ENCODE measurements at places on chromosomes 7 and 10.

- DNase-seq, result no peak
Measured at GRCh38 chr10:118167056-118167700, 120.4 kb upstream of the RAB11FIP2 start.

GRCh38 chr7:4139656-4140625 lies 542.2 kb upstream of the FOXK1 start:
- DNase-seq, result no peak

DNA sequence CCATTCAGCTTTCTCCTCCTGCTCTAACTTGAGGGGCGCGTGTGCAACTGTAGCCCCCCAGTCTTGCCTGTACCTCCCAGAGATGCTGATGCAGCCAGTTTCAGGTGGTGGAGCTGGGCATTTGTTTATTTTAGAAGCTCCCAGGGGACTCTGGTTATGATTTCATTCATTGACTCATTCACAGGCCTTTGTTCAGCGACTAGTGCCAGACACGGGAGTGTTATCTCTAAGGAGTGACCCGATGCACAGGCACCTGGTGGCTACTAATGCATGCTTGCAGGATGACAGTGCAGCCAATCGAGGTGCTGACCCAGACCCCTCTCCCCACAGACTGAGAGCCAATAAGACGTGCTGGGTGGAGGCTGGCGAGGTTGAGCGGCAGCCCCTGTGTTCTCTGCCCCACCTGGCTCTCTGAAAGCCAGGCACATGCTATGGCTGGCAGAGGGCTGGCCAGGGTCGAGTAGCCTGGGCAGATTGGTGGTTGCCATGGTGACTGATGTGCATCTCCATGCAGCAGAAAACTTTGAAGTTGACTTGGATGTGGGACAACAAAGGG lies 19.7 kb upstream of the SLC18A2 start:
- DNase-seq, result peak; percentile 75

DNA sequence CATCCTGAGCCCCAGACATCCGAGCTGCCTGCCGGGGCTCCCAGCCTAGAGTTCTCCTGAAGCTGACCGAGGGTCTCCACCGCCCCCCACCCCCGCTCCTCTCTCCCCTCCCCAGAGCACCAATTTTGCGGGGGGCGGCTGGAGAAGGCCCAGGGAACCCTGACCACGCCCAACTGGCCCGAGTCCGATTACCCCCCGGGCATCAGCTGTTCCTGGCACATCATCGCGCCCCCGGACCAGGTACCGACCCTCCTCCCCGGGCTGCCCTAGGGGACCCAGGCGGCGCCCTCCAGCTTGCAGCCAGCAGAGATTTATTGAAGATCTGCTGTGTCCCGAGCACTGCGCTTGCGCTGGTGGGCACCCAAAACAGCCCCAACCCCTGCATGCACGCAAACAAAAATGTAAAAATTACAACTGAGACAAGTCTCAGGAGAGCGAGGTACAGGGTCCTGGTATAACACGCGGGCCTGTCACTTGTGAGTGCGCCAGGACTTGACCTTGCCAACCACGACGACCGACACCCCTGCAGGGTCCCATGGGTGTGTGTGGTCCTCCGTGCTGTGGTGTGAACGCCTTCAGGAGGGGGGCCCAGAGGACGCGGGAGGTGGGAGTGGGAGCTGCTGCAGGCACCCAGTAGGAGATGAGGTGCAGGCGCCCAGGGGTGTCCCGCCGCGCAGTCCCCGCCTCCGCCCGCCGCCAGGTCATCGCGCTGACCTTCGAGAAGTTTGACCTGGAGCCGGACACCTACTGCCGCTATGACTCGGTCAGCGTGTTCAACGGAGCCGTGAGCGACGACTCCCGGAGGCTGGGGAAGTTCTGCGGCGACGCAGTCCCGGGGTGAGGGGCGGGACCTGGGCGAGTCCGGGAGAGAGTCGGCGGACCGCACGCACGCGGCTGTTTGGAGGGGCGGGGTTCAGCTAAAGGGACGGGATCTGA lies 3.1 kb downstream of the PCOLCE start:
- no peak for DNase-seq

GRCh38 chr10:75100764-75101291 lies 10.6 kb upstream of the SAMD8 start:
- DNase-seq, result no peak

- peak; percentile 78 for DNase-seq
Measured at GRCh38 chr10:31147210-31147608, 115.5 kb upstream of the ZNF438 start.

DNA sequence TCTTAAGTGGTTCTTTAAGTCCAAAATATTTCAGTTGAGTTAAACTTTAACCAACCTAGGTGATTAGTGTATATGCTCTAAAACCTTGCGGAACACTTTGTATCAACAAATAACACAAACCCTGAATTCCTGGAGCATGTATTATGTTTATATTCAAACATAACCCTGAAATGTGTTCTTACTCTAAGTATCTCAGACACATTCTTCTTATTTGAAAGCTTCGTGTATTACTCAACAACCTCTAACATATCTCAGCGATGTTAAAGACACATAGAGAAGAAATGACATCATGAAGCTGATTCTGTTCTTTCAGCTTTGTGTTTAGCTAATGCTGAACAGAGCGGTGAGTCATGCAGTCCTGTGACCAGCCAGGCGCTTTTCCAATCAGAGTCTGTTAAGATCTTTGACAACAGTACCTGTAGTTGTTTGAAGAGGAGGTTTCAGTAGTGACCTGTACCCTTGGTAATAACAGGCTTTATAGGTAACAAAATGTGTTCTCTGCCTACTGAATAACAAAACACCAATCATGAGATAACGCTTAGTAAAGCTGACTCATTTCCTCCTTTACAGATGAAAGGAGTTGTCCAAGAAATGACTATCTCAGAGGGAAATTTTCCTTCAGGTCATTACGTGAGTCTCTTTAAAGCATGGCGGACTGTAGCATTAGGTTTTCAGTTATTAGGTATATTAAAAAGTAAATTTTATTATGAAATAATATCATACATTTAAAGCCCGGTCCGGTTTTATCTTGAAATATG lies 67.3 kb upstream of the KLF6 start:
- DNase-seq, result peak; percentile 100

DNA sequence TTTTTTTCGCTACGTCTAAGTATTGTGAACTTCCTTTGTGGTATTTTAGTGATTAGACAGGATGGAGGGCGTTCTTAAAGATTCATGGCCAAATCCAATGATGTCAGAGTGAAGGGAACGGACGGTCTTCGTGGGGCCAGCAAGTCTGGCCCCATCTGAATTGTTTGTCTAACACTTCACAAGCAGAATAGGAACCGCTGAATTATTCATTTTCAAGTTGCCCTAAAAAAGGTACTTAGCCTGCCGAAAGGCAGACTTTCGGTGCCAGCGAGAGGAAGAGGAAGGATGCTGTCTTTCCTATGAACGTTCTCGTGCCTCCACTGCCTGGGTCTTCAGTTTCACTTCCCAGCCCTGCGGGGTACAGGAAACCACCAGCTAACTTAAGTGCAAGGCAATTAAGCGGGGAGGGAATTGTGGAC lies 145.7 kb upstream of the SH2B2 start:
- DNase-seq, result no peak

DNA sequence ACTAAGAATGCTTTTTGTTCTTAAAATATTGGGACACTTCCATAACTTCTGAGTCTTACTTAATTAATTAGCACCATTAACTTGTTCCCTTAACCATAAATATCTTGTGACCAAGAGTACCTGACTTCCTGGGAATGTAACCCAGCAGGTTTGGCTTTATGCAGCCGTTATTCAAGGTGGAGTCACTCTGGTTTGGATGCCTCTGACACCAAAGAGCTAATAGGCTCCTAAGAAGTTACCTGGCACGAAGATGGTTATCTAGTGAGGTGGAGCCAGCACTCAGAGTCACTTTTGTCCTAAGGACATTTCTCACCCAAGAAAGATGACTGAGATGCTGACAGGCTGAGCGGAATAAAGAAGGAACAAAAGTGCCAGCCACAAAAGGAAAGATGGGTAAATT lies 172.3 kb downstream of the C1GALT1 start:
- peak; percentile 60 for DNase-seq

GRCh38 chr10:54402576-54402975 lies 398.5 kb downstream of the PCDH15 start:
- DNase-seq, result peak; percentile 66

GRCh38 chr7:21763818-21764217 lies 181.9 kb downstream of the CDCA7L start:
- no peak for DNase-seq

DNA sequence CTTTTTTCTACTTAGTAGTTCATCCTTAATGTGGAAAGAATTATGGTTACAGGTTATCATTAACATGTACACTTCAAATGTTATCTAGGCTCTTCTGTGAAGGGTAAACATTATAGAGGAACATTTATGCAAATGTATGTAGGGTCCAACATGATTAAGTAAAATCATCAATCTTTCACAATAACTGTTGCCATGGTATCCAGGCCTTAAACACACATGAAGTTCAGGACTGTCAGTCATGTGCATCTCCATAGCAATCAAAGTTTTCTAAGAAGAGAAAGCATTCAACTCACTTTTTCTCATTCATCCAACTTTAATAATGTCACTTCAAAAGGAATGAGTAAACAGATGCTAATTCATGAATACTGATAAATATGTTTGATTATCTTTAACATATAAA lies 83.6 kb downstream of the DNAJC1 start:
- no peak for DNase-seq

DNA sequence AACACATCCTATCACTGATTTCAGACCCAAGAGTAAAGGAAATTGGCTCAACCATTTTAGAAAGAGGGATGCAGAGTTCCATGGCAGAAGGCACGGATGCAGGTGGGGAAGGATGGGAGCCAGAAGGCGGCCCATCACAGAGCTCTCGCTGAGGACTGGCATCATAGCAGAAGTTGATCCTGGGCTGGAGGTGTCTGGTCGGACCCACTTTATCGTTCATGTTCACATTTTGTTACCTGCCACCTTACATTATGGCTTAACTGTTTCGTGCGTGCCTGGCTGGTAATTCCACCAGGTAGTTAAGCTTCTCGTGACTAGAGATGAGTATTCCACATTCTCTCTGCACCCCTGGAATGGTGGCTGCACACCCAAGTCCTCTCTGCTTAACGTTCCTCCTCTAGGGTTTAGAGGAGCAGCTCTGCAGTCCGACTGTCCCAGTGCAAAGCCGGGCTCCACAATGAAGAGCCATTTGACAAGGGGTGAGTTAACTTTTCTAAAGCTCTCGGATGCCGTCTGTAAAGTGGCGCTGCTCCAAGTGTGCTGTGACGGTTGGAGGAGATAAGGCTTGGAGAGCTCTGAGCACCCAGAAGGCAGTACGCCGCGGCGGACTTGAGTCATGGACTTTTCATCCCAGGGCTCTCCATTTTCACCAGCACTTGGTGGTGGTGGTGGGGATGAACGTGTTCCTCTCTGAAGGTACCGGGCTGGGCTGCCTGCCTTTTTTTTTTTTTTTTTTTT lies 157.1 kb upstream of the SHH start:
- DNase-seq, result no peak

GRCh38 chr7:142896151-142896550 lies 10.6 kb upstream of the TRPV6 start:
- DNase-seq, result no peak

DNA sequence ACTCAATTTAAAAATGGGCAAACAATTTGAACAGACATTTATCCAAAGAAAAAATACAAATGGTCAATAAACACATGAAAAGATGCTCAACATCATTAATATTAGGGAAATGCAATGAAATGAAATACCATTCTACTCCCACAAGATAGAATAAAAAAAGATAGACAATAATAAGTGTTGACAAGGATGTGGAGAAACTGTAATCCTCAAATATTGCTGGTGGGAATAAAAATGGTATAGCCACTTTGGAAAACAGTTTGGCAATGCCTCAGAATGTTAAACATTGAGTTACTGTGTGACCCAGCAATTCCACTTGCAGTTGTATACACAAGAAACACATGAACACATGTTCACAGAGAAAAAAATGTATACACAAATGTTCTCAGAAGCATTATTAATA lies 197.6 kb downstream of the RELN start:
- DNase-seq, result no peak

DNA sequence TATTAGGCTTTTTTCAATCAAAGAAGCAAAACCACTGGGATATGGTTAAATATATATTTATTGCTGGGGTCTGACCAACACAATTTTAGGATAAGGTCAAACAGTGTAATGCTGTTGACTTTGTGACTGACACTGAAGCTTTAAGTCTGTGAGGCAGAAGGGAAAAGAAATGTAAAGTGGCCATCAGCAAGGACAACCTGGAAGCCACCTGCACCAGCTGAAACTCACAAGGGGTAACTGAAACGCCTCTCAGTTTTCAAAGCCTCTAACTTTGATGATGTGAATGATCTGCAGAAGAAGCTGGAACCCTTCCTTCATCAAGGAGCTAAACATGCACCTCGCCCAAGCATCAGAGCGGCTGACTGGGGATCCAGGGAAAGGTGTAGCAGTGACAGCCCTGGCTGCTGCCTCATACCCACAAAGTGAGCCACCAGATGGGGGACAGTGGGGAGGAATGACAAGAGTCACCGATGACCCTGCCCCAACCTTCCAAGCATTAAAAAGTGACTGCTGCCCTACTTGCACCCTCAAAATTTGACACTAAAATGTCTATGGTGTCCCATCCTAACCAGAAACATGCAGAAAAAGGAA lies 284.9 kb upstream of the CNTNAP2 start:
- no peak for DNase-seq

GRCh38 chr10:89600041-89600440 lies 45.0 kb downstream of the PANK1 start:
- no peak for DNase-seq

GRCh38 chr10:128050936-128051335 lies 75.3 kb downstream of the MKI67 start:
- DNase-seq, result peak; percentile 55

DNA sequence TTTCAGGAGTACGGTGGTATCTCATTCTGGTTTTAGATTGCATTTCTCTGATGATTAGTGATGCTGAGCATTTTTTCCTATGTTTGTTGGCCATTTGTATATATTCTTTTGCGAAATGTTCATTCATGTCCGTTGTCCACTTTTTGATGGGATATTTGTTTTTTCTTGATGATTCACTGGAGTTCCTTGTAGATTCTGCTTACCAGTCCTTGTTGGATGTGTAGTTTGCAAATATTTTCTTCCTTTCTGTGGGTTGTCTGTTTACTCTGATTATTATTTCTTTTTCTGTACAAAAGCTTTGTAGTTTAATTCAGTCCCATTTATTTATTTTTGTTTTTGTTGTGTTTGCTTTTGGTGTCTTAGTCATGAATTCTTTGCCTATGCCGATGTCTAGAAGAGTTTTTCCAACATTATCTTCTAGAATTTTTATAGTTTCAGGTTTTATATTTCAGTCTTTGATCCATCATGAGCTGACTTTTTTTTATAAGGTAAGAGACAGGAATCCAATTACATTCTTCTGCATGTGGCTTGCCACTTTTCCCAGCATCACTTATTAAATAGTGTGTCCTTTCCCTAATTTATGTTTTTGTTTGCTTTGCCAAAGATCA lies 320.5 kb downstream of the MAGI2 start:
- DNase-seq, result no peak

DNA sequence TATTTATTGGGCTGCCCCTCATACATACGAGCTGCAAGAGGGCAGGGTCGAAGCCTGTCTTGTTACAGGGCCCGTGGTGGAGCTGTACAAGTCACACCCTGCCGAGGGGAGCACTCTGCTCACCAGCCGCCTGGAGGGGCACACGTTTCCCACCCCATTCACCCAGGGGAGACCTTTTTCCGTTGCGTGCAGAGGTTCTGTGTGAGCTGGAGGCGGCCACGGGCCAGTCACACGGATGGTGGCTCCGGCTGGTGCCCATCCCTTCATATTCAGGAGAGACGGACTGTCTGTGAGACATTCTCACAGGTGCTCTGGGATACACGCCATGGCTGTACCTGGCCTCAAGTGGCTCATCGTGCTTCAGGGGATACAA lies 47.9 kb upstream of the FAM20C start:
- no peak for DNase-seq

- DNase-seq, result no peak
Measured at GRCh38 chr7:326809-327232, 36.9 kb downstream of the FOXL3 start.

- peak; percentile 65 for DNase-seq
Measured at GRCh38 chr10:94320285-94320914, 42.3 kb downstream of the NOC3L start.

Data from epithelial cell of esophagus (primary cell).